ENCODE measurements at places on chromosomes 2 and 18.

GRCh38 chr2:165070076-165070475, 114.8 kb upstream of the SLC38A11 start:
- no peak for DNase-seq

DNA sequence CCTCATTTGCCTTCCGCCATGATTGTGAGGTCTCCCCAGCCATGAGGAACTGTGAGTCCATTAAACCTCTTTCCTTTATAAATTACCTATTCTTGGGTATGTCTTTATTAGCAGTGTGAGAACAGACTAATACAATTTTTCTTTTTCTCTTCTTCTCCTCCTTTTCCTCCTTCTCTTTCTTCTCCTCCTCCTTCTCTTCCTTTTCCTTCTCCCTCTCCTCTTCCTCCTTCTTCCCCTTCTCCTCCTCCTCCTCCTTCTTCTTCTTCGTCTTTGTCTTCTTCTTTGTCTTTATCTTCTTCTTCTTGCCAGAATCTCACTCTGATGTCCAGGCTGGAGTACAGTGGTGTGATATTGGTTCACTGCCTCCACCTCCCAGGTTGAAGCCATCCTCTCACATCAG, 20.2 kb downstream of the SKA1 start:
- no peak for DNase-seq

DNA sequence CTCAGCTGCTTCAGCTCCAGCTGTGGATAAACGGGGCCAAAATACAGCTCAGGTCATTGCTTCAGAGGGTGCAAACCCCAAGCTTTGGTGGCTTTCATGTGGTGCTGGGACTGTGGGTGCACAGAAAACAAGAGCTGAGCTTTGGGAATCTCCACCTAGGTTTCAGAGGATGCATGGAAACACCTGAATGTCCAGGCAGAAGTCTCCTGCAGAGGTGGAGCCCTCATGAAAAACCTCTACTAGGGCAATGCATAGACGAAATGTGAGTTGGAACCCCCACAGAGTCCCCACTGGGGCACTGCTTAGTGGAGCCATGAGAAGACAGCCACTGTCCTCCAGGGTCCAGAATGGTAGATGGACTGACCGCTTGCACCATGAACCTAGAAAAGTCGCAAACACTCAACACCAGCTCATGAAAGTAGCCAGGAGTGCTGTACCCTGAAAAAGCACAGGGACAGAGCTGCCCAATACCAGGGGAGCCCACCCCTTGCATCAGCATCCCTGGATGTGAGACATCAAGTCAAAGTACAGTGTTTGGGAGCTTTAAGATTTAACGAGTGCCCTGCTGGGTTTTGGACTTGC, 147.9 kb upstream of the SOX11 start:
- DNase-seq, result no peak

GRCh38 chr18:30163573-30163972, 879.0 kb downstream of the DSC3 start:
- DNase-seq, result no peak

DNA sequence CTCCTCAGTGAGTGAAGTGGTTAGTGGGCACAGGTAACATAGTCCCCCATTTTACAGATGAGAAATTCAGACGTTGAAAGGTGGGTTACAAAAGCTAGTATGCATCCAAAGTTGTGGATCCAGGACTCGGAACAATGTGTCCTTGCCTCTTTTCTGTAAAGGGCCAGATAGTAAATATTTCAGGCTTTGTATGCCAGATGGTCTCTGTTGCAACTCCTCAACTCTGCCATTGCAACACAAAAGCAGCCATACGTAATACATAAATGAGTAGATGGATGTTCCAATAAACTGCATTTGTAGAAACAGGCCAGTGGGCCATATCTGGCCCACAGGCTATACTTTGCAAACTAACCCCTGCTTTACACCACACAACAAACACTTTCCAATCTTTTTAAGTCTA, 166.6 kb upstream of the PKDCC start:
- DNase-seq, result no peak

DNA sequence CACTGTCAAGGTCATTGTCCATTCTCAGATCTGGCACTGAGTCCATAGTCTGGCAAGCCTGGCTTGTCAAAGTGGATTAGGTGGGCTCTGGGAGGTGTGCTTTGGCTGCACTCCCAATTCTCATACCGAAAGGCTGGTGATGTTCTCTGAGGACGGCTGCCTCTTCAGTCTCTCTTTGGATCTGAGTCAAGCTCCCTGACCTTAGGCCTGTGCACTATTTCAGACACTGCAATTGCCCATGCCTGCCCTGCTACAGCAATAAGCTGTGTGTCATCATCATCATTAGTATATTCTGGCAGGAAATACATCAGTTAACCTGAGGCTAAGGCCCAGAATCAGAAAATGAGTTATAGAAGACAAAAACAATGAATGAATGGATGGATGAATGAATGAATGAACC, 1.6 kb upstream of the SLC5A7 start:
- no peak for DNase-seq

GRCh38 chr2:45826884-45827635, 175.6 kb downstream of the PRKCE start:
- no peak for DNase-seq
